Naive thymus-derived CD8-positive, alpha-beta T cell (primary cell): ENCODE measurements at places on chromosomes 16 and 17.

GRCh38 chr16:78984887-78985464 lies 615.6 kb downstream of the MAF start:
- peaks cover 23% of the 10 kb centered on the region for H3K36me3 ChIP-seq
- no peak overlapping the region for H3K4me3 ChIP-seq
- peaks cover 5% of the 10 kb centered on the region for H3K4me1 ChIP-seq
- no peak for DNase-seq
- H3K27me3 ChIP-seq: no peaks in the 10 kb centered on the region

GRCh38 chr17:62666801-62667591 lies 39.5 kb downstream of the MRC2 start:
- peaks cover 11% of the 10 kb centered on the region for H3K4me1 ChIP-seq
- no peak for DNase-seq
- no peak overlapping the region for H3K27ac ChIP-seq
- H3K27me3 ChIP-seq: no peaks in the 10 kb centered on the region
- no peak overlapping the region for H3K4me3 ChIP-seq

DNA sequence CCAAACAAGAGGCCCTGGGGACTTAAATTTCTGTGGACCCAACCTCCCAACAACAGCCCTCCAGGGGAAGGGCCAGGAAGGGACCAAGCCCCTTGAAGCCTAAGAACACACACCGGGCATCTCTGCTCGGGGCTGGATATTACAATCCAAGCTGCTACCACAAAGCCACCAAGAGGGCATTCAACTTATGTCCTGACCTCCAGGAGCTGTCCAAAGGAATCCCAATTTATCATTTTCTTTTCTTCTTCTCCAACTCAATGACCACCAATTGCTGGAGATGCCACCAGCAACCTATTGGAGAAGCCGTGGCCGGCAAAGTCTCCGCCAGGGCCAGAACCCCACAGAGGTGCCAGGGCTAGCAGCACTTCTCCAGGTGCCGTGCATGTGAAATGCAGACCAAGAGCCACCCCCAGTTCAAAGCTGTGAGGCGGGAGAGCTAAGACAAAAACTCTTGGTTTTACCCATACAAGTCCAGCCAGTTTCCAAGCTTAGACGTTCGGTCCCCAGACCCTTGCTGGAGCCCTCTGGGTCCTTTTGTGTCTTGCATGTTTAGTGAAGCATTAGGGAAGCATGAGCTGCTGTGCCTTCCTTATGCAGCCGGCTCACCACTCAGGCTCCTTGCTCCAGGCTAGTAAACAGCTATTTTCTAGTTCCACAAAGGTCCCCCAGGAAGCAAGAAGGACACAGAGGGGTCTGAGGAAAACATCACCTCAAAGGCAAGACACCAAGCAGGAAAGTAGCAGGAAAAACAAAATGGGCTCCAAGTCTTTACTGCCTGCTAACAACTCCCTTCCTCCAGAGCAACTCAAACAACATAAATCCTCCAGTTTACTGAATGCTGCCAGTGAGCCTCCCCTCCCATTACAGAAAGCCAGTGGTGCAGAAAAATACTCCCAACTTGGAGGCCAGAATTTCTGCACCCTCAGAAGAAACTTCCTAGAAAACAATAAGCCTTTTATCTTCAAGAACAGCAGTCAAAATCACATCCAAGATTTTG lies 3.2 kb downstream of the PITPNA start:
- H3K4me3 ChIP-seq: peak overlapping the region; percentile 23
- H3K36me3 ChIP-seq: no peaks in the 10 kb centered on the region
- H3K4me1 ChIP-seq: peaks cover 63% of the 10 kb centered on the region

DNA sequence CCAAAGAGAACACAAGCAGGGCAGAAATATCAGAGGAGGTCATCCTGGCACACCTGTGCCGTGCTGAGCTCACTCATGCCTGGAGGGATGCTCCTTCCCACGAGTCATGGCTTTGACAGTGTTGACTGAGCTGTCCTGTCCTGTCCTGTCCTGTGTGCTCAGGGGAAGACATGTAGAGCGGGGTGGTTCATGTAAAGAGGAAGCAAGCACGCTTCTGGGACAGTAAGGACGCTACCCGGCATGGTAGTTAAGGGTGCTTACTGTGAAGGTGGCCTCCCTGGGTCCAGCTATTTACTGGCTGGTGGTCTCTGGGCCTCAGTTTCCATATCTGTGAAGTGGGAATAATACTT lies 398 bp downstream of the LGALS9 start:
- H3K4me3 ChIP-seq: peak overlapping the region; percentile 90
- H3K4me1 ChIP-seq: peaks cover 51% of the 10 kb centered on the region
- no peak for DNase-seq
- H3K27ac ChIP-seq: peak overlapping the region; percentile 93
- H3K36me3 ChIP-seq: no peaks in the 10 kb centered on the region
- H3K27me3 ChIP-seq: no peaks in the 10 kb centered on the region

- H3K4me1 ChIP-seq: peaks cover 44% of the 10 kb centered on the region
- H3K27me3 ChIP-seq: no peaks in the 10 kb centered on the region
- no peaks in the 10 kb centered on the region for H3K36me3 ChIP-seq
- peak; percentile 33 for DNase-seq
- H3K27ac ChIP-seq: peak overlapping the region; percentile 79
These were observed 16.1 kb downstream of the NAA60 start for GRCh38 chr16:3459401-3460090.

GRCh38 chr17:40322358-40323315 lies 13.7 kb downstream of the RARA start:
- peak overlapping the region; percentile 94 for H3K4me3 ChIP-seq
- H3K4me1 ChIP-seq: peaks cover 60% of the 10 kb centered on the region
- peak overlapping the region; percentile 99 for H3K27ac ChIP-seq
- no peaks in the 10 kb centered on the region for H3K27me3 ChIP-seq
- DNase-seq: peak; percentile 92

GRCh38 chr17:65219124-65219523 lies 82.0 kb downstream of the RGS9 start:
- peaks cover 33% of the 10 kb centered on the region for H3K27me3 ChIP-seq
- H3K4me3 ChIP-seq: no peak overlapping the region
- H3K27ac ChIP-seq: no peak overlapping the region

DNA sequence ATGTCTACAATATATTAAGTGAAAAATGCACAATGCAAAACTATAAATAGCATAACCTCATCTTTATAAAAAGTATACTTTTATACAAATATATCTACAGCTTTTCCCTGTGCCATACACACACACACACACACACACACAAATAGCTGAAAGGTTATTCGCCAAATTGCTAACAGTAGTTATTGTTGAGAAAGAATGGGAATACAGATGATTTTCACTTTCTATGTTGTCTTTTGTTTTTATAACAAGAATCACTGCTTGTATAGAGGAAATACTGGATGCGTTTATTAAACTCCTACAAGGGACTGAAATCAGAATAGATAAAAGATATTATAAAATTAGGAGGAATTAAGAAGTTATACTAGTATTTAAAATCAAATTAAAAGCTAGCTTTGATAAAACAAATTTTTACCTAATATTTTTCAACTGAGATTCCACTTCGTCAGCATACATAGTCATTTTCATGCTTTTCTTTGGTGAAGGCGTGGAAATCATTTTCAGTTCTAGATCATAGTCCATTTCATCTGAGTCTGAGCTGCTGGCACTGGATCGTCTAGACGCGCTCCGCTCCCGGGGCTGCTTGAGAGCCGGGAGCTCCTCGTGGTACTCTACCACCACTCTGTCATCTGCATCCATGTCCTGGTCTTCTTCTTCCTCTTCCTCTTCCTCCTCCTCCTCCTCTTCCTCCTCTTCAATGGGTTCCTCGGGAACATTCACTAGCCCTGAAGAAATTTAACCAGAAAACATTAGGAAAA lies 17.0 kb upstream of the ITGAE start:
- H3K27me3 ChIP-seq: no peaks in the 10 kb centered on the region
- no peak for DNase-seq
- H3K36me3 ChIP-seq: peaks cover 92% of the 10 kb centered on the region
- no peak overlapping the region for H3K4me3 ChIP-seq
- peaks cover 2% of the 10 kb centered on the region for H3K4me1 ChIP-seq
- no peak overlapping the region for H3K27ac ChIP-seq

DNA sequence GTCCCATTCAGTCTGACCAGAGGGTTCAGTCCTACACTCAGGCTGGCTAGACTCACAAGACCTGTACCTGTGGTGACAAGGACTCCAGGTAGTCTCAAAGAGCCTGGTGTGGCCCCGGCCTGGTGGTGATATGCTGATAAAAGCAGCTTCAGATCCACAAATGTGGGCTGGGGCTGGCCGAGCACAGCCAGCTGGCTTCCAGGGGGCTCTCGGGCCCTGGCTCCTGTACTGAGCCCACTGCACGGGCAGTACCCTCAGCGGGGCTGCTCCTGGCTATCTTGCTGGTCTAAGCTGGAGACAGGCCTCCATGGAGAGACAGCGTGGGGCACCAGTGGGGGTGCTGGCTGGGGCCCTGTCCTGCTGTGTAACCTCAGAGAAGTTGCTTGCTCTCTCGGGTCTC lies 4.3 kb downstream of the SMIM5 start:
- H3K27me3 ChIP-seq: no peaks in the 10 kb centered on the region
- H3K27ac ChIP-seq: no peak overlapping the region
- H3K4me3 ChIP-seq: no peak overlapping the region
- H3K4me1 ChIP-seq: peaks cover 13% of the 10 kb centered on the region
- no peak for DNase-seq
- no peaks in the 10 kb centered on the region for H3K36me3 ChIP-seq
